ENCODE measurements at places on chromosomes 6 and 20.

GRCh38 chr6:133240511-133241085, 559 bp upstream of the EYA4 start:
- no peak for DNase-seq

DNA sequence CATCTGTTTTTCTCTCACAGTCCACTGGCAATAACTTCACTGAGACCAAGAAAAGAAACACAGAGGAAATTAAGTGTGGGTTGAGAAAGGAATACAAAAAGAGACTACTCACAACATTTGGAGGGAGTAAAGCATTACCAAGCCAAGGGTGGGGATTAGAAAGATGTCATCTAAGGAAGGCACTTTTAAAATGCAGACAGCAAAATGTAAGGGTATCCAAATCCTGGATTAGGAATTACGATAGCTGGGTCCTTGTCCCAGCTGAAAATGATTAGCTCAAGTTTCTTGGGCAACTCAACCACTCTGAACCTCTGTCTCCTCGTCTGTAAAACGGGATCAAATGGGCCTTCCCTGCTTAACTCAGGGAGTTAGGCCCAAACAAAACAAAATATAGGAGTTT, 2.2 kb downstream of the LEMD2 start:
- DNase-seq = no peak

DNA sequence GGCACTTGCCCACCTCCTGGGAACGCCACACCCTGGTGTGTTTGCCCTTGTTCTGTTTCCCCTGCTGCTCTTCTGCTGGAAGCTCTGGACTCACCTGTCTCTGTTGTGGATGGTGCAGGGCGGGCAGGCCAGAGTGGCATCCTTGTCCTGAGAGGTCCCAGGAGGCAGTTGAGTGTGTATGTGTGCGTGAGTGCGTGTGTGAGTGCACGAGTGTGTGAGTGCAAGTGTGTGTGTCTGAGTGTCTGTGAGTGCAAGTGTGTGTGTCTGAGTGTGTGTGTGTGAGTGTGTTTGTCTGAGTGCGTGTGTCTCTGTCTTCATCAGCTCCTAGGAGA, 12.2 kb downstream of the IGF2R start:
- no peak for DNase-seq

GRCh38 chr6:2558098-2558680, 192.5 kb downstream of the MYLK4 start:
- no peak for DNase-seq

DNA sequence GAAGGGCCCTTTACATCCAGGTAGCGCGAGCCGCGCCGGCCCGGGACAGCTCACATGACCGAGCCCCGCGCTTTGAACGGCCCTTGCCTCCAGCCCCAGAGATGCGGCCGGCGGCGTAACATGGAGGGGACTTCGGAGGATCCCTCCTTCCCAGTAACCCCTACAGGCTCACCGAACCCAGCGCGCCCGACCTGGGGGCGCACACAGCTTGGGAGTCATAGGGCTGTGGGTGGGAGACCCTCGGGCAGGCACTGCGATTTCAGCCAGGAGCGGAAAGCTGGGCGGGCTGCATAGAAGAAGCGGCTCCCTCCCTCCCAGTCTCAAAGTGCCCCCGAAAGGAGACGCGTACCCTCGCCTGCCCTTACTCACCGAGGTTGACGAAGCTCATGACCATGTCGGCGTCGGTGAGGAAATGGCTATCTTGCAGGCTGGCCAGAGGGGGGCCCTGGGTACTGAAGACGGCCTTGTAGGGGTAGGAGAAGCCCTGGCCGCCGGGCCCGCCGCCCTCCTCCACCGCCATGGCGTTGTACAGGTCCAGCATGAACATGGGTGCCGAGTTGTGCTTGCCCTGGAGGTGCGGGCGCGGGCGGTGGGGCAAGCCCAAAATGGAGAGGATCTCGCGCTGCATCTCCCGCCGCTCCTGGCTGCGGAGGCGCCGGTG, 975 bp downstream of the BMP7 start:
- no peak for DNase-seq

DNA sequence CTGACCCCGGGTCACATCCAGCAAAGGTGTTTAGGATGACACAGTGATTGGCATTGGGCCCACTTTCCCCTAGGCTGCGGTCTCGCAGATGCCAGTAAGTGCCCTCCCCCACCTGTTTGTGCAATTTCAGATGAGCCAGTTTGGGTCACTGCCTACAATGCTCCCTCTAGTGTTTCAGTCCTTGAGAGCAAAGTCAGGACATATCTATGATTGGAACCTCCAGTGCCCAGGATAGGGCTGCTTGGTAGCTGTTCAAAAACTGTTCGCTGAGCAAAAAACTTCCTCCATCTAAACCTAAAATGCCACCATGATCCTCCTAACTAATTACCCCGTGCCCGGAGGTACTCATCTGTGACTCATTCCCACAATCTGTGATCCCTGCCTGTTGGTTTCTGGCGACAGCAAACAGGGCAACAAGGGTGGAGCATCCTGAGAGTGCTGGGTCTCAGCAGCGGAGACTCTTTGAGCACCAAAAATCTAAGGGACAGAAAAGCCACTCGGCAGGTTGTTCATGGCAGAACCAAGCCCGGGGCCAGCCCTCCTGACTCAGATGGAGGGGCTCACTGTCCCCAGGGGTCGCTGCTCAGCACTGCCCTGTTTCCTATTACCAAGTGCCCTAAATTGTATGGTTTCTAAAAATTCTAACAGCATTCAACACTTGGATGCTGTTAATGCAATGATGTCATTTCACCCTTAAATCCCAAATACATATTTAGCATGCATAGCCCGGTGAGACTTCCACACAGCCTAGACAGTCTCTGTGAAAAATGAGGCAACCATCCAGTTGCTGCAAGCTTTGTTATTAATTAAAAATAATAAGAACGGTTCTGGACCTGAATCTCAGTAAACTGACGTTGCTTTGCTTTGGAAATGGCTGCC, 5.0 kb downstream of the VSX1 start:
- no peak for DNase-seq

DNA sequence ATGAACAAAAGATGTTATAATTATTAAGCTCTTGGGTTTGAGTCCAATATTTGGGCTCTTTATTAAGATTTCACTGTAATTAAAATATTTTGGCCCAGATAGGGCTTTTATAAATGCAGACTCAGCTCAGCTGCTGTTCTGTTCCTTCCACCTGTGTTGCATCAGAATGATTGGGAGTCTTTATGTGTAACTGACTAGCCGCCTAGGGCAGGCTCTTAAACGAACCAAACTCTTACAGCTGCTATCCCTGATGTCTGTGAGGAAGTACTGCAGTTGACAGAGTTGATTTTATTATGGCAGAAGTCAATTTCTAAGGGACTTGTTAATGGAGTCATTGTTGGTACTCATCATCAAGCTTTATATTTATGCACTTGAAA, 144.7 kb downstream of the MYO6 start:
- no peak for DNase-seq
